ENCODE measurements at places on chromosomes 6 and 20.

DNA sequence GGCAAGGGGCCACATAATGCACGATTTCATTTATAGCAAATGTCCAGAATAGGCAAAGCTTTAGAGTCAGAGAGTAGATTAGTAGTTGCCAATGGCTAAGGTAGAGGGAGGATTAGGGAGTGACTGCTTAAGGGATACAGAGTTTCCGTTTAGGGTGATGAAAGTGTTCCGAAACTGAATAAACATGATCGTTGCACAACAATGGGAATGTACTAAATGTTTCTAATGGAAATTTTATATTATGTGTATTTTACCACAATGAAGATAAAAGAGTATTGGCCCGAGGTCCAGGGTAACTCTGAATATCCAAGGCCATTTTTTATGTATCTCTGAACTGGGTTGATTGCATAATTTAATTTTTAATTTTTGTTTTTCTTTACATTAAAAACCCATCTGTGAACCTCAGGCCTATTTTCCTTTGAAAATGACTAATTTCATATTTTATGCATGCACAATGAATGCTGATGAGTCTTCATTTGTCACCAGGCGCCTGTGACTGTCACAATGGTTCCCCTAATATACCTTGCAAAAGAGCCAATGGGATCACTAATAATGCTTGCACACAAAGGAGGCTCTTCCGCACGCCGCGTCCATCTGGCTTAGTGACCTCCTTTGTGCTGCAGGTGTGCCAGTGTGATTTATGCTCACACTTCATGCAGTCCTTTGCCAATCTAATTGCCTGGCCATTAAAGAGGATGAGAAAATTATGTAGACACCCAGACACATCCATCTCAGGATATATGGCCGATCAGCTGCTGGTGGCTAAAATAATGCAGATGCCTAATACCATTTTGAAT is 612.5 kb downstream of the CDH26 start:
- DNase-seq: no peak

- DNase-seq: no peak
Measured at GRCh38 chr20:14896569-14896968, 559.2 kb upstream of the FLRT3 start.

- no peak for DNase-seq
Measured at GRCh38 chr20:37852666-37853065, 50.3 kb upstream of the VSTM2L start.

DNA sequence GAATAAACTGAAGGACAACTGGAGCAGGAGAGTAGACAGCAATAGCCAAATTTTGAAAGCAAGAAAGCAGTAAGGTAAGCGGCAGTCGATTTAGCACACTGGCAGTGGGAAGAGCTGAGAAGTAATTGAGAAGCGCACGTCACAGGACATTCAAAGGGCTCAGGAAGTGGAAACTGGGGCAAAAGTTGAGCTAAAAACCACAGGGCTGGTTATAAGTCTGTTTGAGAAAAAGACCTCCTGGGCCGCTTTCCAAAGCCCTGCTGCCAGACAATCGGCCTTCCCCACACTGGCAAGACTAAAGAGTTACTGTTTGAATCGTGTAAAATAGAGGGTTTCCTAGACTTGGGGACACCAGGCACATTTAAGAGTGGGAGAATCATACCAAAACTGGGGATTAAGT is 161.4 kb downstream of the DNAH8 start:
- DNase-seq: peak; percentile 75

DNA sequence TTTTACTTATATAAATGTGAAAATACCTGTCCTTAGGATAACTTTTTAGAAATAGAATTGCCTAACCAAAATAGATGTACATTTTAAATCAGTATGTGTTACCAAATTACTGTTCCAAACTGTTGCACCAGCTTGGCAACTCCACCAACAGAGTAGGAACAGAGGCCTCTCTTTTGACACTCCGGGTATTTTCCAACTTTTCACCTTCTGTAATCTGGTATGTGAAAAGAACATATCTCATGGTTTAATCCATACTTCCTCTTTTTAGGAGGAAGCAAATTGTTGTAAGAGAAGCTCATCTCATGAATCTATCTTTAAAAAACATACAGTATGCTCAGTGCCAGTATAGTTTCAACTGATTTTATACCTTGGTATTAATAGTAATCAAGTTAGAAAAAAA is 24.9 kb downstream of the RNF144B start:
- no peak for DNase-seq

- DNase-seq: no peak
Measured at GRCh38 chr6:157402996-157403685, 22.2 kb downstream of the ZDHHC14 start.

- DNase-seq: no peak
Measured at GRCh38 chr6:154907291-154907690, 87.8 kb upstream of the TIAM2 start.
